ENCODE measurements at places on chromosomes 1 and 21.

GRCh38 chr21:26077521-26077920 lies 93.0 kb downstream of the APP start:
- no peak for DNase-seq

GRCh38 chr1:45530632-45531135 lies 9.0 kb upstream of the PRDX1 start:
- no peak for DNase-seq

DNA sequence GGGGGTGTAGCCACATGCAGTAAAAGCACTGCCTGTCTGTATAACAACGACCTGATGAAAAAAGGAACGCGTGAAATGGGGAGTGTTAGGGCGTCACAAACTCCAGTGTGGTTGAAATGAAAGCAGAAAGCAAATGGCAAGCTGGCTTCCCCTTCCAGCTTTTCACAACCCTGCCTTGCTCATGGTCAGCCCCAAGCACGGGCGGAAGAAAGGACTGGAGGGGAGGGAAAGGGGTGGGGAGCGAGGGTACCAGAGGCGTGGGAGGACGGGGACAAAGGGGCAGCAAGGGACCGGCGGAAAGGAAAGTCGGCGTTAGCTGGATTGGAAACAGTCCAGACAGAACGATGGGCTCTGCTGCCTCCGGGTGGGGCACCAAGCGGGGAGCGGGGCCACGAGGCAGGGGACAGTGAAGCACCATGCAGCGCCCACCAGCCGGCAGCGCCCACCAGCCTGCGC lies 9.6 kb downstream of the VPS26C start:
- DNase-seq = peak; percentile 50

DNA sequence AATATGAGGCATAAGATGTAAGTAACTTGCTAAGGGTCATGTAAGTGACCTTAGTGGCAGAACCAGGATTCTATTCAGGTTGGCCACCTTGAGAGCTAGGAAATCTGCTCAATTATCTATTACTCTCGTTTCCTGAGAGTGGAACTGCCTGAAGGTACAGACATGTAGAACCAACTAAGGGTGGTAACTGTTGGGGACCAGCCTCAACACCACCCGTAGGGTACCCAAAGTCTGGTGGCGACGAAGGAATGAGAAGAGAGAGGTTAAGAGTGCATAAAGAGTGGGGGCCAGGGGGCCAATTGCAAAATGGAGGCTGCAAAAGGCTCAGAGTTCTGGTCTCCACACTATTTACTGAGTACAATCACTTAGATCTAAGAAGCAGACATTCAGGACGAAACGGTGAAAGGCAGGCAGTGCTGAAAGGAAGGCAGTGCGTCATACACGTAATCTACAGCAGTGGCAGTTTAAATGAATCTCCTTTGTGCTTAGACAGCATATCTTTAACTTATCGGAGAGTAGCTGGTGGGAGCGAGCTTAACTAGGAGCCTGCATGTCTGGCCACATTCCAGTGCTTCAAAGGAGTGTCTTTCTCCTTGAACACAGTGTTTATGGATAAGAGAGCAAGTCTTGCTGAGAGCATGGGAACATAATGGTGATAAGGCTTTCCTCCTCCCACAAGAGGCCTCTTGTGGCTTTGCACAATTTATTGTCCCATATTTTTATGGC lies 25.0 kb downstream of the SRSF4 start:
- no peak for DNase-seq

GRCh38 chr1:67130673-67131072 lies 4.1 kb downstream of the C1orf141 start:
- no peak for DNase-seq

DNA sequence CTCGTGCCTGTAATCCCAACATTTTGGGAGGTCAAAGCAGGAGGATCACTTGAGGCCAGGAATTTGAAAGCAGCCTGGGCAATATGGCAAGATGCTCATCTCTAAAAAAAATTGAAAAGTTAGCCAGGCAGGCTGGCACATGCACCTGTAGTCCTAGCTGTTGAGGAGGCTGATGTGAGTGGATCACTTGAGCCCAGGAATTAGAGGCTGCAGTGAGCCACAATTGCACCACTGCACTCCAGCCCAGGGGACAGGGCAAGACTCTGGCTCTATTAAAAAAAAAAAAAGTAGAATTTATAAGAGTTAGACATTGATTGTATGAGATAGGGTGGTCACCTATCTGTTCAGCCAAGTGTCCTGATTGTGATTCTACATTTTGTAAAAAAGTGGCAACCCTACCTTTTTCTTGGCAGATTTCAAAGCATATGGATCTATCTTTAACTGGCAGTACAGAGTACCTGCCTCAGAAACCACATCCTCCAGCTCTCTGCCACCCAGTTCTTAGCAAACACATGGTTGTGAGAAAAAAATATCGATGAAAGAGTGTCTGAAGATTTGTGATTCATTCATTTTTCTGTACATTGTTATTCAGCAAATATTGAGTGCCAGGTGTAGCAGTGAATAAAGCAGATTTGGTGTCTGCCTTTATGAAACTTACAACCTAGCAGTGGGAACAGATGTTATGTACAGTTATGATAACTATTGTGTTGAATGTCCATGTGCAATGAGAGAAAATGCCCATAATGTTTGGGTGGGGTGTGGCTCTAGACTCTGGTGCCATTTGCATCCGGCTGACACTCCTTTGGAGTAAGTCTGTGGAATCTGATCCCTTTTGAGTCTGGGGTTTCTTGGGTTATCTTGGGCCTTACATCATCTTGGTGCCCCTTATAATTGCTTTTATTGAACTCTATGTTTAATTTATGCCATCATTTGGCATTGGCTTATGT lies 82.5 kb downstream of the ST3GAL3 start:
- no peak for DNase-seq

- no peak for DNase-seq
Measured at GRCh38 chr1:175278734-175279116, 86.1 kb upstream of the KIAA0040 start.

GRCh38 chr21:41188486-41189149 lies 20.7 kb downstream of the BACE2 start:
- DNase-seq = no peak

DNA sequence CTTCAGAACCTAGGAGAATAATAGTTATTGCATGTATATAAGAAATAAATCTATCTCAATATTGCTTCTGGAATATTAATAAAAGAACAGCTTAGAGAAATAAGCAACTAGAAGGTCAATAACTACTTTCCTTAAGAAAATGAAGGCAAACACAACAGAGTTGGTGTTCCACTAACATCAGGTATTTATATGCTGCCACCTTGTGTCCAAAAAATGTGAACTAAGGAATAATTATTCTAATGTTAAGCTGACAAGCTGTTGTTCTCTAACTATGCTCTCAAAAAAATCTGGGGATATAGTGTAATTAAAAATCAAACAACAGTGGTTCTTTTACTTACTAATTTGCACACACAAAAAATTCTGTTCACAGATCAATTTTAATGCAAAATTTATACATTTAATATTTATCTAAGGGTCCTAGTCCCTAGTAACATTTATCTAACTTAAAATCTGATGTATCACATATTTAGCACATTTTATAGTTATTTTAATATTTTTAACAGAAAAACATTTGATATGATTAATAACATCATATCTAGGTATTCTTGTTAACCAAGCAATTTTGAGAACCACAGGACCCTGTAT lies 39.6 kb downstream of the UCHL5 start:
- peak; percentile 48 for DNase-seq

DNA sequence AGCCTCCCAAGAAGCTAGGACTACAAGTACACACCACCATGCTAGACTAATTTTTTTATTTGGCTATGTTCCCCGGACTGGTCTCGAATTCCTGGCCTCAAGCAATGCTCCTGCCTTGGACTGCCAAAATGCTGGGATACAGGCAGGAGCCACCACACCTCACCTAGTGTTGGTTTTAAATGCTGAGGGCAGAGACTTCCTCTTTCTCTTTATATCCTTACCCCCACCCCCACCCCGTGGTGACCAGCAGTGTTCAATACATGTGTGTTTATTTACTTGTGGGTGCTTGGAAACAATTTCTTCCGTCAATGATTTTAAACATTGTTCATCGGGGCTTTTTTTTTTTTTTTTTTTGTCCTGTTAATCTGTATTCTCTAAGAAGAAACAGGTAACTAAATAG lies 158.9 kb downstream of the ZBTB18 start:
- DNase-seq = no peak

- DNase-seq = no peak
Measured at GRCh38 chr1:53285969-53286760, 41.7 kb downstream of the LRP8 start.

- peak; percentile 93 for DNase-seq
Measured at GRCh38 chr1:70779571-70779970, 268.0 kb downstream of the PTGER3 start.

GRCh38 chr1:29767088-29767685 lies 530.9 kb downstream of the PTPRU start:
- DNase-seq = no peak

DNA sequence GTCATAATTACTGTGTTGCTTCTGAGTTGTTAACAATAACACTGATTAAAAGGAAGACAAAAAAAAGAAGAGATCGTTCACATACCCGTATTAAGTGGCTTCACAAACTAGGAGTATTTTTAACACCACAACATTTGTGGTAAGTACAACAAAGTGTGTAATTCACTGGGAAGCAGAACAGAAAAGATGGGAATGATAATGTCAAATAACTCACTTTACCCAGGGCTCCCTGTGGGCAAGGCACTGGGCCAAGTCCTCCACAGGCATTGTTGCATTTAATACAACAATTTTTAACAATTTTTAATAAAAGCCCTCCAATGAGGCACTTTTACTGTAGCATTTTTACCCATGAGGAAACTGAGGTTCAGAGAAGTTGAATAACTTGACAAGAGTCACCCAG lies 385.0 kb upstream of the ST6GALNAC5 start:
- DNase-seq = no peak

DNA sequence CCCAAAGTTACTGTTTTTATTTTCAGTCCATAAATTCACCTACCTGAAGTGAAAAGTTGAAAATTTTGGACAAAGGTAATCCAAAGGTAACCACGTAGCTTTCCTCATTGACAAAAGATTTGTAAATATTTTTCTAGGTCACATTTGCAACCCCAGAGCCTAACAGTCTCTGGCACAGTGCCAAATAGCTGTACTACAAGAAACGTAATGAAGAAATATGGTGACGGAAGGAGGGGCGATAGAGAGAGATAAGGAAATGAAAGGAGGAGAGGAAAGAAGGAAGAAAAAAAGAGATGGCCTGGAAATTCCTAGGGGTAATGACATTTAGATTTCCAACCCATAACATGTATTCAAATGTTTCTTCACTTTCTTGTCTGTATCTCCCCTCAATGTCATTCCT lies 159.4 kb downstream of the BARHL2 start:
- DNase-seq = no peak

GRCh38 chr1:102463328-102463727 lies 466.6 kb upstream of the OLFM3 start:
- no peak for DNase-seq

DNA sequence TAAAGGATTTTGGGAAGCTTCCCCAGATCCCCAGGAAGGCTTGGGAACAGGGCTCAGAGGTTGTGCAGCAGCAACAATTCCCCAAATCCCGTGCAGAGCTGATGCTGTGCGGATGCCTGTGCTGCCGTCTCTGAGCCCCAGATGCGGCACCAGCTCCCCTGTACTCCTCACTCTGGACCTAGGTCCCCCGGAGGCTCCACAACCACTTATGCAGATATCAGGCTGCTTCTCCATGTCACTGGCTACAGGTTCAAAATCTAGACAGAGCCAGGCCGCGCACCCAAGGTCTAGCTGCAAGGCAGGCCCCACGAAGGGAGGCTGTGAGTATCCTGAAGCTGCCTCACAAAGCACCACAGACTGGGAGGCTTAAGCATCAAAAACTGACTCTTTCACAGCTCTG lies 81.6 kb downstream of the PDE9A start:
- no peak for DNase-seq

DNA sequence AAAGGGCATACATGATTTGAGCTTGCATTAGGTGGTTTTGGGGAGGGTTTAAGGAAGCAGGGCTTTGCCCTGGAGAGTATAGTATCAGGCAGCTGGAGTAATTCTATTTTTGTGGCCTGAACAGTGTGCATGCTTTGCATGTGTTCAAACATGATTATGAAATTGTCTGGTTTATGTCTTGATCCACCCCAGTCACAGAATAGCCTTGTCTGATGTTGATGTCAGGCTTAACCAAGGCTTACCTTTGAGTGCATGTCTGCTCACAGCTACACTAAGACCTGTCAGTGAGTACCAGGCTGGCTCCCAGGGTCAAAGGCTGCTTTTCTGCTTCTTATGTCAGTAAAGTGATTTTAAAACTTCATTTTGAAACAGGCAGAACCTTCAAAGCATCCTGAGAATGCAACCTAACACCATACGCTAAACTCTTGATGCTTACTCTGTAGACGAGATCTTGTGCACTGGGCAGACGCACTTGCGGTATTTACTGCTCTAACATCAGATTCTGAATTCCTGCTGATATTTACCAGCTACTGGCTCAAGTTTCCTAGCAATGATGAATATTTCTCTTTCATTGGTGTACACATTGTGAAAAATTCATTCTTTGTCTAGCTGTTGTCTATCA lies 78.9 kb downstream of the MAP3K21 start:
- DNase-seq = no peak

GRCh38 chr21:27548486-27548885 lies 581.6 kb upstream of the ADAMTS5 start:
- DNase-seq = no peak

DNA sequence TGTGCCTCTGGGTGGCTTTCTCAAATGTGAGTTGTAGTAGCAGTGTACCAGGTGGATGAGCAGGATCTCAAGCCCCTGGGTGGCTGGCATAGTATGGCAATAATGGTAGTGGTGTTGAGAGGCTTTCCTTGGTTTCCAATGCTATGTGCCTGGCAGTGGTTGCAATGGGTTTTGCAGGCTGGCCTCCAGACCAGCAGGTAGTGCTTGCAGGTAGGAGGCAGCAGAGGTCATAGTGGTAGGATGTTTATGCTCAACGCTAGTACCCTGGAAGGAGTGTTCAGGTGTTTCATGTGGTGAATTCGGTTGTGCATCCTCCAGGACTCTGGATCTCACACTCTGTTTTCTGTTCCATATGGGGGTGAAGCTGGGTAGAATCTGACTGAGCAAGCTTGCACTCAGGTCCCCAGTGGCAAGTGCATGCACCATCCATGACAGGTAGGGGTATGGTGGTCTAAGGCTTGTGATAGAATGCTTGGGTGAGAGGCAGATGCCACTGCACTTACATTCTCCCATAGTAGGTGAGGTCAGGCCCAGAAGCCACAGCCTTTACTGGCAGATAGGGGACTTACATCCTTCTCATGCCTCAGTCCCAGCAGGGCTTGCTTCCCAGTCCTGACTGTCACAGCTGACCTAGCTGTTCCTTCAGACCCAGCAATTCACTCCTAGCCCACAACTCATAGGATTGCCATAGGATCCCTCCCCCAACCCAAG lies 410.5 kb upstream of the LRRC7 start:
- no peak for DNase-seq

- peak; percentile 28 for DNase-seq
Measured at GRCh38 chr1:224433041-224433691, 1.4 kb downstream of the WDR26 start.
